ENCODE measurements at places on chromosomes 3 and 15.

DNA sequence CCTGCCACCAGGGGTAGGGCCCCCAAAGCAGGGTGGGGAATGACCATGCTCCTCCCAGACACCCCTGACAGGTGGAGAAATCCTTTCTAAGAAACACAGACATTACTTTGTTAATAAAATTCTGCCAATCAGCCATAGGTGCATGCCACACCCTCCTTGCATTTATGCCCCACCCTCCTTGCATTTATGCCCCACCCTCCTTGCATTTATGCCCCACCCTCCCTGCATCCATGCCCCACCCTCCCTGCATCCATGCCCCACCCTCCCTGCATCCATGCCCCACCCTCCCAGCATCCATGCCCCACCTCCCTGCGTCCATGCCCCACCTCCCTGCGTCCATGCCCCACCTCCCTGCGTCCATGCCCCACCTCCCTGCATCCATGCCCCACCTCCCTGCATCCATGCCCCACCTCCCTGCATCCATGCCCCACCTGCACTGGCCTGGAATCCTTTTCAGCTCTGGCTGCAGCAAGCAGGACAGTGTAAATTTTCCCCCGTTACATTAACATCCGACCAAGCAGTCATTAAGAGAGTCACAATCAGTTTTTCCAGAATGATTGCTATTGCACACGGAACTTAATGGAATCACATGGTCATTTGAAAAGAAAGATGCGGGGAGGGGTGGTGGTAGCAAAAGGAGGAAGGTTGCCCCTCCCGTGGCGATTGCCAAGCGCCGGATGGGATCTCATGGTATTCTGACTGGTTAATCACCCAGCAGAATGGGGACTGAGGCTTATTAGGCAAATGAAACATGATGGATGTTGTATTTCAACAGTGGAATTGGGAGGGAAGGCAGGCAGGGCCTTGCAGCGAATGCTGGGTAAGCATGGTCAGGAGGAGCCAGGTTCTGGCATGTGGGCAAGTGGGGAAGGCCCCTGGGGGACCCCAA is 91.2 kb downstream of the TLE3 start:
- no peak for DNase-seq

DNA sequence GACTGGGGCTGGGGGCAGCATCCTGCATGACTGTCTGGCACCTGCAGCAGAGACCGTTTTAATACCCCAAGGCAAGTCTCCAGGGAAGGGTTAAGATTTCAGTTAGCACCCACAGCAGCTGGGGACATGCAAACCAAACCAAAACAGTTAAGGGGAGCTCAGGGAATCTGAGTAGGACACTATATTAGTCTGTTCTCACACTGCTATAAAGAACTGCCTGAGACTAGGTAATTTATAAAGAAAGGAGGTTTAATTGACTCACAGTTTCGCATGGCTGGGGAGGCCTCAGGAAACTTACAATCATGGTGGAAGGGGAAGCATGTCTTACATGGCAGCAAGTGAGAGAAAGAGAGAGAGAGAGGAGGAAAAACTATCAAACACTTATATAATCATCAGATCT is 25.3 kb downstream of the GALNT15 start:
- no peak for DNase-seq

GRCh38 chr15:62933386-62933785 is 109.2 kb upstream of the TPM1 start:
- no peak for DNase-seq

- DNase-seq: no peak
These were observed 369.1 kb upstream of the GRM7 start for GRCh38 chr3:6491768-6492167.

- no peak for DNase-seq
These were observed 42.7 kb downstream of the HDGFL3 start for GRCh38 chr15:83164771-83165404.

DNA sequence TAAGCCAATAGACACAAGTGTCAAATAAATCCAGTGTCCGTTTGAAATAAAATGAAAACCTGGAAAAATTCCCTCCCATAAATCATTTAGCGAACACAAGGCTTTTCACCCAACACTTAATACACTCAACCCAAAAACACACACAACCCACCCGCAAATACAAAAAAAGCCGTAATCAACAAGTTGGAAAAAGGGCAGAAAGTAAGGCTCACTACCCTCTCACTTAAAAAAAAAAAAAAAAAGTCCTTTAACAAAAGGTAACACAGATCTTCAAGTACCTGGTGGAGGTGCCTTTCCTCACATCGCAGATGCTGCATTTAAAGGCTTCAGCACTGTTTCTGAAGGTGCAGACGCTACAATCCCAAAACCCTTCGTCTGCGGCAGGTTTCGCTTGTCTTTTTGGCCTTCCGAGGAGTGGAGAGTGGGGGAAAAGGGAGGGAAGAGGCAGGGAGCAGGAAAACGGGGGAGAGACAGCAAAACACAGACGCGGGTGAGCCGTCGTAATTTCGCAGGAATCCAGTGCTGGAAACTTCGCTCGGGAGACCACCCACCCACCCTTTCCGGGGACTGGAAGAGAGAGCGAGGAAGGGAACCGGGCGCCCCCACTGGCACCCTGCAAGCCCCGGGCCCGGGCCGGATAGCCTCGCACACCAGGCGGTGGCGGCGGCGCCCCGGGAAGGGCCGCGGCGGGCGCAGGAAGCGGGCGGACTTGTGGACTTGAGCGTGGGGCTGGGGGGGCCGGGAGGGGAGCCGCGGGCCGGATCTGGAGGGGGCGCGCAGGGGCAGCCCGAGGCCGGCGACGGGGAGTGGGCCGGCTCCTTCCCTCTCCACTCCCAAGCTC is 401.8 kb downstream of the SHQ1 start:
- DNase-seq: no peak

DNA sequence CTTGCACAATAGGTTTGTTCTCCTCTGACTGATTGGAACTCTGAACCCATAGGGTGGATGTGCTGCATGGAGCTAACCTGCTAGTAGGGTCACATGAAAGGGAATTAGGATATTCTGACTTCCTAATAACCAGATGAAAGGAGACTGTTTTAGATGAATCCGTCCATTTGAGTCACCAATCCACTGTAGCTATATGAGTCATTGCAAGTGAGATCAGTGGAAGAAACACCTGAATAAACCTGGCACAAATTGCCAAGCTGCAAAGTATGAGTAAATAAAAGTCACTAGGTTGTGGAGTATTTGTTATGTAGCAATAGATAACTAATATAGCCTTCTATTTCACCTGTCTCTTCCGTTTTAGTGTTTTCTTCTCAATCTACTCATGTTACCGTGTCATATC is 584.4 kb downstream of the PDCD6IP start:
- no peak for DNase-seq

GRCh38 chr3:153161138-153161713 is 800 bp upstream of the RAP2B start:
- DNase-seq: peak; percentile 100

DNA sequence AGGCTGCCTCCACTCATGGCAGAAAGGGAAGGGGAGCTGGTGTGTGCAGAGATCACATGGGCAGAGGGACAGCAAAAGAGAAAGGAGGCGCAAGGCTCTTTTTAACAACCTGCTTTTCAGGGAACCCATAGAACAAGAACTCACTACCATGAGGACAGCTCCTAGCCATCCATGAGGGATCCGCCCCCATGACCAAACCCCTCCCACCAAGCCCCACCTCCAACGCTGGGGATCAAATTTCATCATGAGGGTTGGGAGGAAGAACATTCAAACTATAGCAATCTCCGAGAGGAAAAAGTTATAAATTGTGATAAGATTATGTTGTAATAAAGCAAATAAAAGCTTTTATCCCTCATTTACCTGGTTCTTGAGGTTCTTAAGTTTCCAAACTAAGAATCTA is 84.7 kb upstream of the LMCD1 start:
- no peak for DNase-seq

Data from skeletal muscle cell (primary cell).